ENCODE measurements at places on chromosomes 1 and 21. TPM values are rescaled to one million over a fixed set of nuclear protein-coding genes. Genes with fewer than 3 reads are reported as not detected.

Gene TTC39A
- 4.1 TPM for total RNA-seq

Gene TIE1
- total RNA-seq: 38.5 TPM

Gene CREB3L4
- 8.7 TPM for total RNA-seq

Gene ILDR2
- total RNA-seq: 4.1 TPM

Gene NTNG1
- total RNA-seq: 24.4 TPM

Gene KIAA0040
- 9.3 TPM for total RNA-seq

Gene LAX1
- 0.42 TPM for total RNA-seq

Gene IL20
- not detected for total RNA-seq

Gene HRNR
- total RNA-seq: not detected

Gene LMX1A
- 0.42 TPM for total RNA-seq

Gene ARHGEF10L
- 26.5 TPM for total RNA-seq

Gene CNIH3
- 5.8 TPM for total RNA-seq

Gene AKNAD1
- total RNA-seq: 1.8 TPM

Gene AGT
- 8.7 TPM for total RNA-seq

Gene SIK1
- 27.1 TPM for total RNA-seq

Gene RGS18
- total RNA-seq: 5.5 TPM

Gene RSBN1
- total RNA-seq: 34.2 TPM

Gene NDUFS5
- total RNA-seq: 368 TPM

Gene SLC39A1
- total RNA-seq: 42.6 TPM

Gene KCNE2
- not detected for total RNA-seq

Gene ICOSLG
- total RNA-seq: 2.7 TPM

Gene ARMH1
- 1.4 TPM for total RNA-seq

All from urinary bladder (tissue), 4 donors.